ENCODE measurements at places on chromosomes 1 and 21. TPM values are rescaled to one million over a fixed set of nuclear protein-coding genes. Genes with fewer than 3 reads are reported as not detected.

Gene VCAM1
- polyA plus RNA-seq, result 5.7 TPM

Gene CRABP2
- 15.7 TPM for polyA plus RNA-seq

DNA sequence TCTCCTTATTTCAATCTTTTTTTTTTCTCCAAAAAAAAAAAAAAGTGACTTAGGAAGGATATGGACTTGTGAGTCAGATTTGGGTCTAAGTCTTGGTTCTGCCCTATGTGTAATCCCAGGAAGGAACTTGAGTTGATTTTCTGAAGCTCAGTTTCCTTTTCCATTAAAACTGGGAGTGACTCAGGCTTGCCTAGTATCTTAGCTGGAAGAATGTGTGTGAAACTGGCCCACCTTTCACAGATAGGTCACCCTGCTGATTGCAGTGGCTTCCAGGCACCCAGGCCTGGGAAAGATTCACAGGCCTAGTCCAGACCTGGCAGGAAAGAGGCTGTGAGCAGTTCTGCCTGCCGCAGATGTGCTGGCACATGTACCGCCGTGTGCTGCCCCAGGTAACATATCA is 218.3 kb upstream of the HOOK1 start:
- peak; percentile 95 for DNase-seq

DNA sequence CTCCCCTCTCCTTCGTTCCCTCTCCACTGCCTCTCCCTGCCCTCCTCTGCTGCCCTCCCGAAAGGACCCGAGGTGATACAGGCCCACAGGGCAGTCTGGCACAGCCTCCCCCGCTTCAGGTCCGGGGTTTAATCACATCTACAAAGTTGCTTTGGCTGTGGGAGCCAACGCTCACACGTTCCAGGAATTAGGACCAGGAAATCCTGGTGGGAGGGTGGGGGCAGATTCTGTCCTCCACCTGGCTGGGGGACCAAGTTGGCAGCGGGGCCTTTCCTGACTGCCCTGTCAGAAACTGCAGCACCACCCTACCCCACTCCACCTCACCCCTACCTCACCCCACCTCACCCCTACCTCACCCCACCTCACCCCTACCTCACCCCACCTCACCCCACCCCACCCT is 95.1 kb downstream of the WDR4 start:
- DNase-seq, result no peak

- DNase-seq, result peak; percentile 61
These were observed 14.2 kb upstream of the SLC44A3 start for GRCh38 chr1:94805912-94806311.

Measured in IMR-90 (cell line).